ENCODE measurements at places on chromosomes 5 and 9.

DNA sequence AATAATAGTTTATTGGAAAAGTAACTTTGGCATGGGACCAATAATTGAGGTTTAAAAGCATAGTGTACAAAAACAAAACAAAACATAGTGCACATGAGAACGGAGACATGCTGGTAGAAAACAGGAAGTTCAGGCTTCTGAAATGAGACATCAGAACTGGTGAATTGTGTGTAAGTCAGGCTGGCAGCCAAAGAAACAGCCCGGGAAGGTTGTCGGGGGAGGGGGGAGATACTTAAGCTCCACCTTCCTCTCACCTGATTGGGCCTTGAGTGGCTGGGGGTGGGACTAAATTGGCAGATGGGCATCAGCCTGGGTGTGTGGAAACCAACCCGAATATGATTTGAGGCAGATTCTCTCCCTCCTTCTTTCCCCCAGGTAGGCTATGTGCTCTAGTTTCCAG is 256.3 kb downstream of the SMARCA2 start:
- DNase-seq = peak; percentile 10

DNA sequence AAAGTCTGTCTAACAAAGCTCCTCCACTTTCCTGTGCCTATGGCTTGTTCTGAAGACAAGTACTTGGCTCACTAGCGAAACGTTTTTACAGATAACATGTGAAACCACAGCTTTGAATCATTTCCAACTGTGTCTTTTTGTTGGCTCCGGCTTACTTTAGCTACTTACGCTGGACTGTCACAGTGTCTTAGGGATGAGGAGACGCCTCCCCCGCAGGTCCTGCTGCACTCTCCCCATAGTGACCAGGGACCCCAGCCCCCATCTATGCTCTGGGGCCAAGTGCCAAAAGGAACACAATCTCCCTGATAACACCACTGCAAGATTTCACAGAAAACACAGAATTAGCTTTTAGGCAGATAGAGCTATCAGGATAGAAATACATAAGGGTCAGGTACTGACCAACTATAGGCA is 219.1 kb downstream of the ADAMTS6 start:
- no peak for DNase-seq

- DNase-seq = no peak
These were observed 4.6 kb downstream of the HOMER1 start for GRCh38 chr5:79509244-79509885.

DNA sequence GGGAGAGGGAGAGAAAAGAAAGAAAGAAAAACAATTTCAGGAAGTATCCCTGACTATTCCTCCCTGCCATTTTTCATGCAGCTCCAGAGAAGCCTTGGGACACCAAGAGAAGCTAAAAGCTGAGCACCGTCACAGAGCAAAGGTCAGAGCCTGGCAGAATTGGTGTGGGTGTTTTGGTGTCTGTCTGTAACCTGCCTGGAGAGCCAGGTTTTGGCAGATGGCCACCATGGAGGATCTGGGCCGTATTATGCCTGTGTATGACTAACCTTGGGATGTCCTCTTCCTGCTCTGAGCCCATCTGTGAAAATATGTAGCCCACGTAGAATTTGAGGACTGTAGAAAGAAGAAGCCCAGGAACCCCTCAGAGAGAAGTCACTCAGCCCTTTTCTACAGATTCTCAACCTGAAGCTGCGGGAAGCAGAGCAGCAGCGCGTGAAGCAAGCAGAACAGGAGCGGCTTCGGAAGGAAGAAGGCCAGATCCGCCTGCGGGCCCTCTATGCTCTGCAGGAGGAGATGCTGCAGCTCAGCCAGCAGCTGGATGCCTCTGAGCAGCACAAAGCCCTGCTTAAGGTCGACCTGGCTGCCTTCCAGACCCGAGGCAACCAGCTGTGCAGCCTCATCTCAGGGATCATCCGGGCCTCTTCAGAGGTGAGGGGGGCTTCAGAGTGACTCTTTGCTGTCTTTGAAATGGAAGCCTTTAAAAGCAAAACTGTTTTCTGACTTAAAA is 18.8 kb downstream of the GLE1 start:
- no peak for DNase-seq

DNA sequence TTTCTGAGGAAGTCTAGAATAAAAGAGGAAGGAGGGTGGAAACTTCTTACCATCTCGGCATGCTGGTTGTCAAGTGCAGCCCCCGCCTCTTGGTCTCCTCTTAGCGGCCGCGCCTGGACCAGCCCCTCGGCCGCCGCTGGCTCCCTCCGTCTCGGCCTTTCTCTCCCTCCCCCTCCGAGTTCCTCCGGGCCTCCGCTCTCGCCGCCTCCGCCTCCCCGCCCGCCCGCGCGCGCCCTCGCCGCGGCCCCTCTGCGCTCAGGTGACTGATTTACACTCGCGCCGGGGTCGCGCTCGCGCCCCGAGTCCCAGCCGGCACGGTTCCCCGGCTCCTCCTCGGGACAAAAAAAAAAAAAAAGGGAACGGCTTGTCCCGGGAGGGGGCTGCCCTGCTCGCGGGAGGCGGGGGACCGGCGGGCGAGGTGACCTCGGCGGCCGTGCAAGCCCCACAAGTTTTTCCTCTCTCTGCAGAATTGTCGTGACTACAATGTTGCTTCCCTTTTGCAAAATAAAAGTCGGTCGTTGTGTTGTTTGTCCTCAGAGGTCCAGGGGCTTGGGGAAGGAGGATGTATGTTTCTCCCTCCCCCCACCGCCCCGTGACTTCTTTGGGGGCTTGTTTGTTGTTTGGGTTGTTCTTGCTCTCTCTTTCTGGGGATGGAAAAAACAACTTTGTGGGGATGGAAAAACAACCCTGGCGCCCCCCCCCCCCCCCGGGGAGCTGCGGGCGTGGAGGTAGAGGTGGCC is at the start of gene BNC2:
Gene BNC2, minus strand, starts transcription at position 75 of the 740 bp plus-strand sequence. Its CDS starts 22 bp downstream, at position 53.
- peak; percentile 38 for DNase-seq

- peak; percentile 87 for DNase-seq
These were observed 4.2 kb upstream of the ENTPD8 start for GRCh38 chr9:137445275-137445807.

- DNase-seq = peak; percentile 16
These were observed 232.4 kb downstream of the ESM1 start for GRCh38 chr5:54753034-54753433.

- DNase-seq = no peak
These were observed 60.5 kb downstream of the PTCD2 start for GRCh38 chr5:72380492-72381274.

- no peak for DNase-seq
These were observed 12.2 kb upstream of the ELL2 start for GRCh38 chr5:95973793-95974325.

DNA sequence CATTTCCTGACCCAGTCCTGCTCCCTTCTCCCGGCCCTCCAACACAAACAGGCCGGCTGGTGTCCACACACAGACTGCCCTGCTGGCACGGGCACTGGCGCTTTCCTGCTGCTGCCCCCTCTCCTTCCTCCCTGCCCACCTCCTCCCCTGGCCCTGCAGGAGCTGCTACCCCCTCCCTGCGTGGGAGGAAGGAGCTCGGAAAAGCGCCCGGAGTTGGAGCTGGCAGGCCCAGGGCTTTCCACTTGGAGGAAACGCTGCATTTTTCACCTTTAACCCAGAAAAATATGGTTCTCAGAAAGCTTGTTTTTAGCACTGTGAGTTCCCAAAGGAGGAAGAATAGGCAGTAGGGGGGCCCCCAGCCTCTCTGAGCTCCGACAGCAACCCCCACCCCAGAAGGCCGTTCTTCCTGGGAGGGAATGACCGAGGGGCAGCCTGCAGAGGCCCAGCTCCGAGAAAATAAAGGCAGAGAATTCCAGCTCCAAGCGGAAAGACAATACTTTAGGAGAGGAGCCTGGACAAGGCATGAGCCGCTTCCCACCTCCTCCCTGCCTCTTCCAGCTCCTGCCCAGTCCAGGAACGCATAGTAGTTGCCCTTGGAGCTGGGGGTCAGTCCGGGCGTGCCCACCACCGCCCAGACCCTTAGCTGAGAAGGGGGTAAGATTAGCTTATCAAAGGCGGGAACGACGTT is 88.9 kb downstream of the LIFR start:
- DNase-seq = no peak

- DNase-seq = no peak
These were observed 186.2 kb upstream of the OTULINL start for GRCh38 chr5:14395411-14395810.

GRCh38 chr9:135380311-135380960 is 99.1 kb upstream of the PPP1R26 start:
- DNase-seq = no peak

DNA sequence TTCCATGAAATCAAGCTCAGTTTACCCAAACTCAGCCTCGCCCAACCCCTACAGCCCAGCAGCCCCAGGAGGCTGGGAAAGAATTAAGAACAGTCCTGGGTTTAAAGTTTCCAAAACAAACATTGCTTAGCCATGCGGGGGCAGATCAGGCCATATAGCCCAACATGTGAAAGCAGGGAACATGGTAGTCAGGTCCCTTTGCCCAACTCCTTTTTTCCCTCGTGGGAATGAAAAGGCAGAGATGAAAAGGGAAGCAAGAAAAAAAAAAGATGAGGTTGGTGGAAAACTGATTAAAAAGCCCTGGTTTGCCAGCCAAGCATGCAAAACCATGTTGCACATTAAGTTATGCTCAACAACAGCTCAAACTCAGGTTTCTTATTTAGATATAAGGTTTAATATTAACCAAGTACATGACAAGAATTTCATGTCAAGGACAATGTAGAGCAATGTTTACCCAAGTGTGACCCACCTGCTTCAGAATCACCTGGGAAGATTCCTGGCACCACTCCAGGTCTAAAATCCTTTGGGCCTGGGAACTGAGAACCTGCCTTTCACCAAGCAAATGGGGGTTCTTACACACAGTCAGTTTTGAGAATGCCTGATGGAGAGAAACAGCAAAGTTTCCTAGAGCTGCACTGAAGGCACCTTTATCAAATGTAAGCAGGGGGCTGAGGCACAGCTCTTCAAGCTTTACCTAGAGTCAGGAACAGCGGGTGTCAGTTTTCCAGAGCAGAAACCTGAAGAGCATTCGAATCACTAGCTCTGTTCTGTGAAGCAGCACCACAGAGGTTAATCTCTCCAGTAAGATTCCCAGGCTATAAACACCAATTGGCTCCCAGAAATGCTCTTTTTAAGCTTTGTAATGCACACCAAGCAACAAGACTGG is 1.7 kb downstream of the FREM1 start:
- no peak for DNase-seq

- no peak for DNase-seq
These were observed 48.9 kb downstream of the NTRK2 start for GRCh38 chr9:84718476-84718875.

- DNase-seq = no peak
These were observed 271.1 kb upstream of the IRX4 start for GRCh38 chr5:2153802-2154201.

DNA sequence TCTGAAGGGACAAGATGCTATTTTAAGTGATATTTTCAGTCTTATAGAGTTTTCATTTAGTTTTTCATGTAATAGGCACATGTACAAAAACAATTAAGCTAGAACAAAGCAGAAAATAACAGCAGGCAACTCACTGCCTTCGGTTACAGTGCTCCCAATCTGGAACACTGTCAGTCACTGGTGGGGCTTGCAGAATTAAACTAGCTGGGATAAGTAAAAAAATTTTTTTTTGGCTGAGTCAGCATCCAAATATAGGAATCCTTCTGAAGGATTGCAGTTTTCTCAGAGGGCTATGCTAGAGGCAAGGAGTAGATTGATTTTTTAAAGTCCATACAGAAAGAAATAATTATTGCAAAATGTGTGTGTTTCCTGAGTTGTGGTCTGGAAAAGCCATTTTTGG is 250.2 kb upstream of the RFX3 start:
- DNase-seq = no peak

DNA sequence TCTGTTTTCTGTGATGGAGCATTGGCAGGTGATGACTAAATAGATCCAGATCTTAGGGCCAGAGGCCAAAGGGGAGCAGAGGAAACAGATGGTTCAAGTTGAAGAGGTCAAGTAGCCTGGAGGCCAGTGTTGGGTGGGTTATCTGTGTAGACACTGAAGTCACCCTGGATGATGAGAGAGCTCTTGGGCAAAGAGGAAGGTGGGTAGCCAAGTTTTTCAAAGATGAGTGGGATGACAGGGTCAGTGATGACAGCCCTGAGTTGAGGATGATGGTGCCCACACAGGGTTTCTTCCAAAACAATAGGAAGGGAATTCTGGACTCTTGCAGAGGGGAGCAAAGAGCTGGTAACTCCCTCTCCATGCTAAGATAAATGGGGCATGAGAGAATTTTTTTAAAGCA is 76.6 kb downstream of the CD180 start:
- no peak for DNase-seq

DNA sequence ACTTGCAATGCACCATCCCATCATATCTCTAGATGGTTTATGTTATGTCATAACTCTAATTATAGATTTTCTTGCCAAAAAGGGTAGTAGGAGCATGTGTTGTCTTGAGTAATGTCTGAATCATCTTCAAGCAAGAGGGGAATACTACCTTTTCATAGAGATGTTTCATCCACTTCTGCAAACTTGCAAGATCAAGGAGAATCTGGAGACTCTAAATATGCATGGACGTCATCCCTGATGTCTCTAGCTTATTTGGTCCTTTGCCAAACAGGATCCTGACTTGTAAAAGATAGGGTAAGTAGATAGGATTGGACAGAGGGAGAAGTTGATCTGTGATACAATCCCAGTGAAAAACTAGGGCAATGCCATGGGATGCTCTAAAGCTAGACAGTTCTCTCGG is 246.5 kb downstream of the DMRTA1 start:
- DNase-seq = no peak

DNA sequence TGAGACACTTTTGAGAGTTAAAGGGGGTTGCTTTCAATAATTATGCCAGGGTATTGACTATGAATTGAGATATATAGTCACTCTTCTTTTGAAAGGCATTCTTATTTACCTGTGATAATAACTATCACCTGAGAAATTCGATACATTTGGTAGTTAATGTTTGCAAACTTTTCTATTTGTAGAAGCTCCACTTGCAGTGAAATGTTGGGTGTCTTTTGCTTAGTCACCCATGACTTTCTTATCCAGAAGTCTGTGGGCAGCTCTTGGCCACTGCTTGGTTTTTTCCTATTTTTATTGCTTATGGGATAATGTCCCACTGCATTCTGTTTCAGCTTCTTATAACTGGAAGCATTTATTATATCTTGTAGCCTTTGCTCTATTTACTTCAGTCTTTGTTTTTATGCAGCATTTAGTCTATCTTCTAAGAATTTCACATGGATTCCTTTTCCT is 3.9 kb downstream of the MACIR start:
- no peak for DNase-seq

DNA sequence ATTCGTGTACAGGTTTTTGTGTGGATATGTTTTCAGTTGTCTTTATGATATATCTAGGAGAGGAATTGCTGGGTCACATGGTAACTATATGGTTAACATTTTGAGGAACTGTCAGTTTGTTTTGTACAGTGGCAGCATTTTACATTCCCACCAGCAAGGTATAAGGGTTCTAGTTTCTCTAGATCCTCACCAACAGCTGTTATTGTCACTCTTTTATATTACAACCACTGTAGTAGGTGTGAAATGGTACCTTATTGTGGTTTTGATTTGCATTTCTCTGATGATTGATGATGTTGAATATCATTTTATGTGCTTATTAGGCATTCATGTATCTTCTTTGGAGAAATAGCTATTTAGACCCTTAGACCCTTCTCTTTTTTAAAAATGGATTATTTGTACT is 82.9 kb downstream of the CCDC171 start:
- no peak for DNase-seq

- DNase-seq = no peak
These were observed 2.3 kb upstream of the EFNA5 start for GRCh38 chr5:107673039-107673367.

- DNase-seq = no peak
These were observed 2.5 kb downstream of the CAST start for GRCh38 chr5:96664669-96665068.

- peak; percentile 31 for DNase-seq
These were observed 8.5 kb upstream of the CCDC187 start for GRCh38 chr9:136312436-136312835.

Measured in transverse colon (tissue), 4 donors.